GDM1 (cell line): ENCODE measurements at places on chromosomes 3 and 15.

DNA sequence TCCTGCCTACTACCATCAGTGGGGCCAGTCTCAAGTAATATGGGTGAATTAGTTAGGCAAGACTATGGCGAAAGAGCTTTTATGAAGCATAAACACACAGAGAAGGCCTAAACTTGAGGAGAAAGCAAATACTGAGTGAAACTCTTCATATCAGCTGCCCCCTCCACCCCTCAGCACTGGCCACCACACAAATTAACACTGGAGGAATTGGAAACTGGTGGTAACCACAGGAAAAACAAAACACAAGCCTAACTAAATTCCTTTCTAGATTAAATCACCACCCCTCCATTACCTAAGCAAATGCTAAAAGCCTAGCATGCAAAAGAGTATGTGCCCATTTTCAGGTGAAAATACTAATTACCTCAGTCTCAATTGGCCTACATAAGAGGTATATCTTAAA lies 774.7 kb upstream of the NECTIN3 start:
- DNase-seq: no peak

- no peak for DNase-seq
Observed at GRCh38 chr3:55669133-55669532, 182.0 kb upstream of the WNT5A start.

DNA sequence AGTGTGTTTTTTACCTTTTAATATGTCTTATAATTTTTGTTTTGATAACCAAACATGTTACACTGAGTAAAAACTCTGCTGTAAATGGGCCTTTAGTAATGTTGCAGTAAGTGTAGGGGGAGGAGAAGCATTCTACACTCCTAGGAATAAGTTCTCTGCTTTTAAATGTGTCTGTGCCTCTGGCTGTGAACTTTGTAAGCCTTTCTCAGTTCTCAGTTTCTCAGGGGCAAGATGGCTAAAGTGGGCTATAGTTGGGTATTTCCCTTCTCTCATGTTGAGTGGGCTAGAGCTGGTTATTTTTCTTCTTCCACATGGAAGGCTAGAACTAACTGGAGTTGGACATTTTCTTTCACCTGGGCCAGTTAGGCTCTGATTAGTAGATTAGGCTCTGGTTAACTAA lies 75.3 kb upstream of the NUDT16 start:
- DNase-seq: no peak

DNA sequence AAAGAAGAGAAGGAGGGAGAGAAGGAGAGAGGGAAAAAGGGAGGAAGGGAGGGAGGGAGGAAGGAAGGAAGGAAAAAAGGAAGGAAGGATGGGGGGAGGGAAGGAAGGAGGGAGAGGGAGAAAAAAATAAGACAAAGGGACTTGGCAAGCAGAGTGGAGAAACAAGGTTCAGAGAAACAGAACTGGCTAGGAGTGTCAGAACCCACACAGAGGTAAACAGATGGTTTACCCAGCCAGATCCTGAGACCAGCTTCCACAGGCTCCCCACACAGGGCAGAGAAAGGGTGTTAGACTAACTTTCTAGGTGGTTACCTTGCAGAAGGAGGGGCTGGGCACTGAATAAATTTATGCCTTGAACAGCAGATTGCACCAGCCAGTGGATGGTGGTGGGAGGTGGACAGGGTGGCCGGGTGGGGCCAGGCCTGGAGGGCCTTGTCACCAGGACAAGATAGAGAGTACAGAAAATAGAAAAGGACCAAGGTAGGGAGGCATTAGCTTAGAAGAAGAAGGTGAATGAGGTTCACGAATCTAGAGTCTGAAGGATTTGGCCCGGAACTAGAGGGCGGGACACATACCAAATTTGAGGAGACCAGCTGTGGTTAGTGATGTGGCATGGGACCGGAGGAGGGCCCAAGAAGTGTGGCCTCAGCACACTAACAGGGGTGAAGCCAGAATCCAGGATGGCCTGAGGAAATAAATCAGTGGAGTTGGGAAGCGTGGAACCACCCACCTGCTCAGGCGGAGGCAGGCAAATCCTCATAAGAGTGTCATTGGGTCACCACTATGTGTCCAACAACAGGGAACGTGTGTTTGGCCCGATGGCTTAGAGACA lies 1.2 kb upstream of the TM4SF1 start:
- DNase-seq: no peak

GRCh38 chr15:58053315-58054153 lies 12.0 kb downstream of the ALDH1A2 start:
- no peak for DNase-seq

DNA sequence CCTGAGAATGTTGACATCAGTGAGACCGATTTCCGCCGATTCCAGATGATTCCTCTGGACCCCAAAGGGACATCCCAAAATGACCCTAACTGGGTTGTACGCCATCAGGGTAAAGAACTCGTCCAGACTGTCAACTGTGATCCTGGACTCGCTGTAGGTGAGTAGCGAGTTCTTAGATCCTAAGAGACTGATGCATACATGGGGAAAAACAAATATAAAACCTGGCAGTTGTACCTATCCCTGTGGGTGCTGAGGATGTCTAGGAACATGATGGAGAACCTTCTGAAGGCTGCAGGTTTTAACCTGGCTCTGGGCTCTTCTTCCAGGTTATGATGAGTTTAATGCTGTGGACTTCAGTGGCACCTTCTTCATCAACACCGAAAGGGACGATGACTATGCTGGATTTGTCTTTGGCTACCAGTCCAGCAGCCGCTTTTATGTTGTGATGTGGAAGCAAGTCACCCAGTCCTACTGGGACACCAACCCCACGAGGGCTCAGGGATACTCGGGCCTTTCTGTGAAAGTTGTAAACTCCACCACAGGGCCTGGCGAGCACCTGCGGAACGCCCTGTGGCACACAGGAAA lies 12.3 kb downstream of the THBS1 start:
- DNase-seq: no peak

GRCh38 chr3:153760948-153761347 lies 360.2 kb upstream of the ARHGEF26 start:
- no peak for DNase-seq

DNA sequence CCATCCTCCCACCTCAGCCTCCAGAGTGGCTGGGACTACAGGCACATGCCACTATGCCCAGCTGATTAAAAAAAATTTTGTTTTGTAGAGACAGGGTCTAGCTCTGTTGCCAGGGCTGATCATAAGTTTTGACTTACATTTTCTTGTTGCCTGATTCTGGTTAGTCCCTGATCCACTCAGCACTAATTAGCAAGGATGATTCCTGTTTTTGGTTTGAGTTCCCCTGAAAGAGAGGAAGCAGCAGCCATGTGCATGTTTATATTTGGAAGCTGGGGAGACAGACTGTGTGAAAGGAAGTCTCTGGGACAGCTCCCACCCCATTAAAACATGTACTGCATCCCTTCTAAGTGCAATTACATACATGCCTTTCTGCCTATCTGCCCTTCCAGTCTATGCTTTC lies 3.6 kb upstream of the NCK1 start:
- peak; percentile 69 for DNase-seq

DNA sequence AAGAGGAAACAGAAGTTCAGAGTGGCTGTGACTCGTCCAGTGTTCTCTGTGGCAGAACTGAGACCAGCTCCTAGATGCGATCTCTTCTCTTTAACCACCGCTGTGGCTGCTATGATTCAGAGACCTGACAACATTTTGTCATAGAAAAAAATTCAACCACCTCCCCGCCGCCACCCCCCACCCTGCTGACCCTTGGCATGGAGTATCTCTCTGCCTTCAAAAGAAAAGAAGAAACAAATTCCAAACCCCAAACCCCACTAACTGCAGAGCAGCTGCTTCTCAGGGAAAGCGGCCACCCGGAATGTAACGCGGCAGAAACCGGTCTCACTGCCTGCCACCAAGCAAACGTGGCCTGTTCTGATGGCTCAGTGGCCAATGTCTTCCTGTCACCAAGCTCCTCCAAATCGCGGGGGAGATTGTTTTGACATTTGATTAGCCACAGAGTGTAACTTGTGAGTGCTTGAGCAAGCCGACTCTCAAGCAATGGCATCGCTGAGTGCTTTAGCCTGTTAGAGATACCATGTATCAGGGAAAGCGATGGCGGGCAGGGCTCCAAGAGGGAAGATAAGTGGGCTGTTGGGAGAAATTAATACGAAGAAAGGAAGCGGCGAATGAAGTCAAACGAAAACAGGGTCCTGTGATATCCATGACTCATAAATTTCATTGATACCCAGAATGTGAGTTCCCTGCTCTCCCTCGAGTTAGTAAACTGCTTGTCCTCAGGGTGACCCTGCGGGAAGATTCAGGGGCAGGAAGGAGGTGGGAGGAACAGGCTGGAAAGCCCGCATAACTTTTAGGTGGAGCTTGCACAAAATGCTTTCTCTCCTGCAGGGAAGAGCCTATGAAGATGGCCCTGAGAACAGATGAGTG lies 44.8 kb upstream of the TLE3 start:
- peak; percentile 71 for DNase-seq

DNA sequence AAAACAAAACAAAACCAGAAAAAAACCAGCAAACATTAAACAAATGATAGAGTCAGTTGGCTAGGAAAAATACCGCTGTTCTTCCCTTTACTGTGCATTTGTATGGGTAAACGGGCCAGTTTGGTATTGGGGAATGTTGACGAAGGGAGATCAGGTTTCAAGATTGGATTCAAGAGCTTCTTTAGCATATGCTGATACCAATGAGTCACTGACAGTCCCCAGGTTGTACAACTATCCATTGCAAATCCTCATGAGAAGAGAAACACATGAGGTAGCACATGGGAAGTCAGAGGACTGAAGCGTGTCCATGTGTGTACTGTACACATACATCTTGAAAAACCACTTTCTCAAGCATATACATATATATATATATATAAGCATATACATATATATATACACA lies 25.6 kb downstream of the TIGIT start:
- DNase-seq: no peak

DNA sequence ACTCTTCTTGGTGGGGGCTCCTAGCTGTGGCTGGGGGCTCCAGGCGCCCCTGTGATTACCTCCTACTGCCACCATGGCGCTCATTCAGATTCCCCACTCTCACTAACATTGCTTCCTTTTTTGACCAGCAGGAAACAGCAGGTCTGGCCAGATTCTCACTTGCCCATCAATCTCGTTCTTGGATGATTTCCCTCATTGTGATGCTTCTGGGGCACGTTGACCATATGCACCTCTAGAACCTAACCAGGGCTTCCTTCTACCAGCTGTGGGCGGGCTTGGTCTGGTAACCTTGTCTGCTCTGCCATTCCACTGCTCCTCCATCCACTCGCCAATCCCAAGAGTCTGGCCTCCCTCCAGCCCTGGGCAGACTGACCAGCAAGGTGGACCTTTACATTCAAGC lies 35.9 kb upstream of the PTPN23 start:
- no peak for DNase-seq

DNA sequence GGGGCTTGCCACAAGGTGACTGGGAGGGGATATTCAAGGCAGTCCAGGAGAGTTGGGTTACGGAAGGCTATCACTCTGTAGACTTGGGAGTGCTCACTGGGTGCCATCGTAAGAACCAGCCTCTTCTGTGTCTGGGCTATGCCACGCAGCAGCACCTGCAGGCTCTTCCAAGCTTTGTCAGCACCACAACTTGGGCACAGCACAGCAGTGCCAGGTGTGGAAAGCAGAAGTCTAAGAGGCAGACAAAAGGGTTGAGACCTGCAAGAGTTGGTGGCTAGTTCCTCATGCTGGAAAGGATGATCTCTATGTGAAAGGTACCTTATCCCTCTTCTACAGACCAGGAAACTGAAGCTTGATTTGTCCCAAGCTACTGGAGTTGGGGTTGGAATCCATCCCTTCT lies 15.8 kb downstream of the CX3CR1 start:
- no peak for DNase-seq

GRCh38 chr3:63864008-63864964 lies 619 bp downstream of the ATXN7 start:
- DNase-seq: no peak

DNA sequence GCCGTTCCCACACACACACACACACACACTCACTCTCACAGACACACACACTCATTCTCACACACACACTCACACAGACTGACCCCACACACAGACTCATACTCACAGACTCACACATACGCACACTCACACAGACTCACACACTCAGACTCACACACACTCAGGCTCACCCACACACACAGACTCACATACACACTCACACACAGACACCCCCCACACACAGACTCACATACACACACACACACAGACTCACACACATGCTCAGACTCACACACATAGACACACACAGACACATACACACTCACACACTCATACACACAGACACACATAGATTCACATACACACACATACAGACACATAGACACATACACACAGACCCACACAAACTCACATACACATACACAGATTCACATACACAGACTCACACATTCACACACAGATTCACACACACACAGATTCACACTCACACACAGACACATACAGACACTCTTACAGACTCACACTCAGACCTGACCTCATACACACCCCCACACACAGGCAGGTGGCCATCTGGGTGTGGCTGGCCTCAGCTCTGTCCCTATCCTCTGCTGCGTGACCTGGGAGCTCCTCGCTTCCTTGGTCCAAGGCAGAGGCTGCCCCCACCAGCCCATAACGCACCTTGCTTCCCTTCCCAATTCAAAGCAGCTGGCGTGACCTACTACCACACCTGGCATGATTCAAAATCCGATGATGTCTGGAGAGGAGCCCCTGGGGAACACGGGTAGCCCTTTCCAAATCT lies 1.9 kb downstream of the C3orf22 start:
- no peak for DNase-seq

GRCh38 chr3:173030273-173030672 lies 110.8 kb downstream of the SPATA16 start:
- no peak for DNase-seq

- DNase-seq: no peak
Observed at GRCh38 chr3:8152821-8153418, 348.7 kb upstream of the LMCD1 start.

DNA sequence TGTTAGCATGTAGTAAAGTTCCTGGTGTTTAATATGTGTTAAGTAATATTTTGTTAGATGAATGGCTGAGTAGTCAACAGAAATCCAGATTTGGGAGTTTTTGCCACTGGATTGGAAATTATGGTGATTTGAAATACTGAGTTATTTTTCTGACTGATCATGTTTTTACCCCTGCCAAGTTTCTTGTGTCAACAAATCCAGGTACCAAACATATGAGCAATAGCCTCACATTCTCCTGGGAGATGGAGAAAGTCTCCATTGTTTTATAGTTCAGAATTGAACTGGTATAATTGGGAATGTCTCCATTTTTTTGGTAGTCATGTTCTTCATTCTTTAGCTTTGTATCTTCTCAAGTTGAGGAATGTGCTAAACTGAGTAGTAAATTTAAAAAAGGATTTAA lies 767.2 kb upstream of the LMCD1 start:
- no peak for DNase-seq

- peak; percentile 84 for DNase-seq
Observed at GRCh38 chr15:50883903-50884302, 24.6 kb upstream of the AP4E1 start.

GRCh38 chr15:68672781-68673205 lies 94.0 kb downstream of the CORO2B start:
- DNase-seq: no peak

DNA sequence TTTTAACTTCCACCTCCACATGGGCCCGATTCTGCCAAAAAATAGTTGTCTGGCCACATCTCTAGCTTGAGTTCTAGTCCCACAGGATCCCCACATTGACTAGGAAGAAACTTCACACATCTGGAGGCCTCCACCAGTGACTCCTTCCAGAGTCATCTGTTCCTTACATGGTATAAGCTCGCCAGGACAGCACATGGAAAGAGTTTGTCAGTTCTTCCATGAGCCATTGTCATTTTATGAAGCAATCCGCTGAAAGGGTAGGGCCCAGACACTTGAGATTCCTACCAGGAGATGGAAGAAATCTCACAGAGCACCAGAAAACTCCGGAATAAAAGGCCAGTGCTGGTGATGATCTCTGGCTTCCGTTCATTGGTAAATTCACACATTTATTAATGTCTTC lies 350.5 kb upstream of the ICE2 start:
- DNase-seq: no peak
